ENCODE measurements at places on chromosomes 5 and 9.

DNA sequence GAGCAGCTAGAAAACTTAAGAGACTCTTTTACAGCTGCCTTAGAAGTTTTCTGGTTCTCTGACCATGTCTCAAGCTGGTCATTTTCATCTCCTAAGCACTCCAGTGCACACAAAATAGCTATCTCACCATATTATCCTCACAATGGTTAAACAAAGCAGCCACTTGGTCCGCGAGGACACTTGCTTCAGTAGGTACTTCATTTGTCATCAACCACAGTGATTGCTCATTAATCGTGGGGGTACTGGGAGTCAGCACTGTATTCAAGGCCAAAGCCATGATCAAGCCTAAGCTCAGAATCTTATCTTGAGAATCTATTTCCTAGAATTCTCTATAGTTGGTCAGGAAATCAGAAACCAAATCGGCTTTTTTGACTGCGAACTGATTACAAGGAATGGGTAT lies 2.9 kb downstream of the ARL14EPL start:
- DNase-seq: no peak

DNA sequence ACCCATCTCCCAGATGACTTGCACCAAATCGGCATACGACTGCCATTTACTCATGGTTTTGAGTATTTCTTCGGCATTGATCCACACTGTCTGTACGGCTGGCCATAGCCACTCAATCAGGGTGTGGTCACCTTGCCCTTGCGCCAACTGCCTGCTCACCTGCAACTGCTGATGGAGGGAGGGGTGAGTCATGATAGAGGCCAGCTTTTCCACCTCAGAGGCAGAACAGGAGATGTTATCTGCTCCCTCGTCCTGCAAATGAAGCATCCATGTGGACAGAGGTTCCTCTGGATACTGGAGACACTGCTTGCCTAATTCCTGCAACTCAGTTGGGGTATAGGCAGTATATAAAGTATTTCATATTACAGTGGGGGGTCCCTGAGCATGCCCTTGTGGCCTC lies 85.6 kb upstream of the ATP10B start:
- DNase-seq: no peak

- DNase-seq: peak; percentile 2
These were observed 83.5 kb upstream of the RIOK2 start for GRCh38 chr5:97266576-97266975.

DNA sequence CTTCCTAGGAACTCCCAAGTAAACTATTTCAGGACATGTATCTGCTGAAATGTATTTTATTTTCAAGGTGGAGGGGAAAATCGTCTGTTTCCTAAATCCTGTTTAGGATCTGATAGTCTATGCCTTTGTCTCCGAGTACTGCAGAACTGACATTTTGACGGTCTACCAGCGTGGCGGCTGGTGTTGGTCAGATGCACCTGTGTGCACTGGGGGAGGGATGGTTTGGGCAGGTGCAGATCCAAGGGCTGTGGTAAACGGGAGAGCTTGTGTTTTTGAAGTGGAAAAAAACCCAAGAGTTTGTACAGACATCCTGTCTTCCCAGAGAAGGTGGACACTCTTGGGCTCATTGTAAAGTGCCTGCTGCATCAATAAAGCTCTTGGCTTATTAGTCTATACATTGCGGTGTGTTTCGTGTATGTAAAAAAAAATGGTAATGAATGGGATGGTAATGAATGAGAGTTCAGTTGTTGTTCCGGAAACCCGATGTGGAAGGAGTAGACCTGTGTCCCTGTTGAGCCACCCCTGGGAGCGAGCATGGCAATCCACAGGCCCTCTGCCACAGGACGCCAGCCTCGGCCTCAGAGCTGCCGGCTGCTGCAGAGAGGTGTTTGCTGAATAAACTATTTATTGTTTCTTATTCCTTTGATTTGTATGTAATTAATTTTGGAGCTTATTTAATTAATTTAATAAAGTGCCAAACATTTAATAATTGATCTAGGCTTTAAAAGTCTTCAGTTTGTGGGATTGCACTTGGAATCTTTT lies 15.3 kb downstream of the ARPC5L start:
- DNase-seq: no peak

GRCh38 chr5:145903867-145904266 lies 31.1 kb upstream of the GRXCR2 start:
- DNase-seq: peak; percentile 79

- peak; percentile 16 for DNase-seq
These were observed 32.9 kb upstream of the STX17 start for GRCh38 chr9:99873531-99873930.

GRCh38 chr5:169637085-169637548 lies at the start of gene DOCK2:
Gene DOCK2 (plus strand): TSS chr5:169637275. CDS start chr5:169637327, 52 bp downstream.
- DNase-seq: no peak

- DNase-seq: no peak
These were observed 908.6 kb upstream of the EDIL3 start for GRCh38 chr5:85293145-85293785.

- DNase-seq: no peak
These were observed 3.5 kb upstream of the ZNF618 start for GRCh38 chr9:113872485-113873143.

DNA sequence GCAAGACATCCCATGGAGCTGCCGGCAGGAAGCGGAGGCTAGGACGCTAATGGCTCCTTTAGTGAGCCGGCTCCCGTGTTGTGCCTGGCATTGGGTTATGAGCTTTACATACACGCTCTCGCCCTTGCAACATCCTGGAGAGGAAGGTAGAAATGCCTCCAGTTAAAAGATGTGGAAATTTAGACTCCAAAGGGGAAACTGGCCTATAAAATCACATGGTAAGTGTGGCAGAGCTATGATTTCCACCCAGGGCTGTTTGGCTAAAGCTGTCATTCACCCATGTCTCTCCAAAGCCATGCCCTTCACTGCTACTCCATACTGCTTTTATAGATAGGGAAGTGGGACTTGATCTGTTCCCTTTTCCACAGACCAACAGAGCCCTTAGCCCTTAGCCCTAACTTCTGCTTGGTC lies 5.2 kb downstream of the GM2A start:
- DNase-seq: no peak

GRCh38 chr5:143086908-143087637 lies 316.4 kb downstream of the NR3C1 start:
- peak; percentile 77 for DNase-seq

GRCh38 chr9:84997472-84997871 lies 327.9 kb downstream of the NTRK2 start:
- DNase-seq: no peak

All from AG09309 (cell line).